ENCODE measurements at places on chromosomes 6 and 20.

DNA sequence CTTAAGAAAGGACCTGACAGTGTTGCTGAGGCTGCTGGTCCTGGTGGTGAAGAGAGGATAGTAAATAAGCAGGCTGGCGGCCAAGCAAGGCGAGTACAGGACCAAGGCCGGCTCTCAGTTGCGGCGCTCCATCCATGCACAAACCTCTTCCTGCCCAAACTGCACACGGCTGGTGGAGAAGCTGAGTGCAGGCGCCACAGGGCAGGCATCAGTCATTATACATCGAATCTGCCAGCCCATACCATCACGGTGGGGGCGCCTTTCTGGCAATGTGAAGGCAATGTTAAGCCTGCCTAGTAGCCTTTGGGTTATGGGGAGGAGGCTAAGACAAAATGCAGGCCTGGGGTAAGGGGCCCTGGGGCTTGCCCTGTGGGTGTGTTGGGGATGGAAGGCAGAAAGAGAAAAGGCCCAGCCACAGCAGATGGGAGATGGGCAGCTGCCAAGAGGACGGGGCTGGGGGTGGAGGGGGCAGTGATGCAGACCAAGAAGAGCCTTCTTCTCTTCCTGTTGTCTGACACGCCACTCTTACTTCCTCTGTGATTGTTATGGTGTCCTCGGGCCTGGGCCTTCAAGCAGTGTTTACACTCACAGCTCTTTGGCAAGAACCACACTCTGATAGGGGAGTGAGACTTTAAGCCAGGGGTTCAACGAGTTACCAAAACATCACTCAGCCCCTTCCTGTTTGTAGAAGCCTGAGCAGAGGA, 20.3 kb upstream of the KCNK16 start:
- DNase-seq = no peak

DNA sequence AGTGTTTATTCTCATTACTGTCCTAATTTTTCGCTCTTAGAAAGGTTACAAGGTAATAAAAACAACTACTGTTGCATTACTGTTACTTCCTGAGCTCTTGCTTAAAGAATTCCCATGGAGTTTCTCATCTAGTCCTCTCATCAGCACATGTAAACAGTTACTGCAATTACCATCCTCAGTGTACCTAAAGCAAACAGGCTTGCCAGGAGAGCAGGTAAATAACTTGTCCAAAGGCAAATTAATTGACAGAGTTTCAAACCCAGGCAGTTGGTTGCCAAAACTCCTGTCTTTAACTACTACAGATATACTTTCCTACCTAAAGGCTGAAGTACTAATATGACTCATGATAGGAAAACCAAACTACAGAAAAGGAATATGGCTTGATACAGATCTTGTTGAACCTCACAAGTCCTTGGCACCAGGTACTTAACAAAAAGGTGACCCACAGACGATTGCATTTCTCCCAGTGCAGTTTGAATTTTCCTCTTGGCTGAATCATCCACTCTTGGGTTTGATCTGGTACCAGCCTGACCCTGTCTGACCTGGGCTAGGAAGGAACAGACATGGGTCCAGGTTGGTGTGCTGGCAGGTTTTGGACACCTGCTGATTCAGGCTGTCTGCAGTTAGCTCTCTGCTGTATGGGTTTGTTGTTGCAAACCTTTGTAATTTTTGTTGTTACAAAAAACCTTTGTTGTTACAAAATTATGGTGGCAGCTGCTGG, 153.0 kb downstream of the CFAP61 start:
- DNase-seq = no peak

DNA sequence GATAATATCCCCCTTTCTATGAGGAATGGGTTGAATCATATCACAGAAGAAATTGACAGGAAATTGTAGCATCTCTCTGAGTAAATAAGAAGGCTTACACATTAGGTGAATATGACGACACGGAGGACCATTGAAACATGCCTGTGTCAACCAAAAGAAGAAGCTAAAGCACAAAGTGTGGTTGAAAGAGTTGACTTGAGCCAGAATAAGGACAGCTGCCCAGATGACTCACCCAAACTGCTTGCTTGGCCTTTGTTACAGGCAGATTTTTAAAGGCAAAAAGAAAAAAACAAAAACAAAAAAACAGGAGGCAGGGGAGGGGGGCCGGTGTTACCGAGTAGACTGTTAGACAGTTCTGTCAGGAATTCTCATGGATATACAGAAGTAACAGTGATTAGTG, 129.8 kb upstream of the EDN1 start:
- DNase-seq = no peak

GRCh38 chr6:105484238-105485161, 81.6 kb upstream of the PREP start:
- DNase-seq = no peak

DNA sequence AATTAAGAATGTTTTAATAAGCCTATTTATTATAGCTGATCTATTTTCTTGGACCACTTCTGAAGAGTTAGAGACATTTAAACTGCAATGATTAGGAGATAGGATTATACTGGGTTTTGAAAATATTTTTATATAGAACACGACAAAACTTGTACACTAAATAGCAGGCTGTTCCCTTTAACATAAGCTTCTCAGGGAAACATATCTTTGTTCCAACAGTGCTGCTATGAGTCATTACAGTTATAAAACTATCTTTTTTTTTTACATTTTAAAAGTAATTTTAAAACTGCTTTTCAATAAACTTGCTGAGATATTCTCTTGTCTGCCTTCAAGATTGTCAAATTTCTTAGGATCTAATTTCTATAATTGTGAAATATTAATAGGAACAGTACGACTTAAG, 389.1 kb downstream of the ARHGAP18 start:
- DNase-seq = no peak

DNA sequence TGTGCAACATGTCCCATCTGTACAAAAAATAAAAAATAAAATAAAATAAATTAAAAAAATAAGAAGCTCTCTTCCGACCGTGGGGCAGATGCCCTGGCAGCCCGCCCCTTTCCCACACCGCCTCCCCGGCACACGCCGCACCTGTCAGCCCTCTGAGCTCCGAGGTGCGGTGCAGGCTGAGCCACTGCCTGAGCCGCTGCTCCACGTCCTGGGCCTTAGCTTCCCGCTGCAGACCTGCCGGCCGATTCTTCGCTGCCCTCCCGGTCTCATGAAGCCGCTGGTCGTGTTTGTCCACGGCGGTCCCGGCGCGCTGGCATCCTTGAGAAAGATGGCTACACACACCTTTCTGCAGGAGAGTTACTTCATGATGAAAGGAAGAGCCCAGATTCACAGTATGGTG, 10.7 kb upstream of the CLPSL2 start:
- no peak for DNase-seq

- no peak for DNase-seq
Measured at GRCh38 chr20:38092260-38092857, 58.8 kb downstream of the RPRD1B start.

All from GF-D8 (cell line).